Activated T-cell treated with anti-CD3 and anti-CD28 coated beads, Interleukin-2, amount 50 U/mL, for 24 hours (primary cell): ENCODE measurements at places on chromosomes 3 and 15.

DNA sequence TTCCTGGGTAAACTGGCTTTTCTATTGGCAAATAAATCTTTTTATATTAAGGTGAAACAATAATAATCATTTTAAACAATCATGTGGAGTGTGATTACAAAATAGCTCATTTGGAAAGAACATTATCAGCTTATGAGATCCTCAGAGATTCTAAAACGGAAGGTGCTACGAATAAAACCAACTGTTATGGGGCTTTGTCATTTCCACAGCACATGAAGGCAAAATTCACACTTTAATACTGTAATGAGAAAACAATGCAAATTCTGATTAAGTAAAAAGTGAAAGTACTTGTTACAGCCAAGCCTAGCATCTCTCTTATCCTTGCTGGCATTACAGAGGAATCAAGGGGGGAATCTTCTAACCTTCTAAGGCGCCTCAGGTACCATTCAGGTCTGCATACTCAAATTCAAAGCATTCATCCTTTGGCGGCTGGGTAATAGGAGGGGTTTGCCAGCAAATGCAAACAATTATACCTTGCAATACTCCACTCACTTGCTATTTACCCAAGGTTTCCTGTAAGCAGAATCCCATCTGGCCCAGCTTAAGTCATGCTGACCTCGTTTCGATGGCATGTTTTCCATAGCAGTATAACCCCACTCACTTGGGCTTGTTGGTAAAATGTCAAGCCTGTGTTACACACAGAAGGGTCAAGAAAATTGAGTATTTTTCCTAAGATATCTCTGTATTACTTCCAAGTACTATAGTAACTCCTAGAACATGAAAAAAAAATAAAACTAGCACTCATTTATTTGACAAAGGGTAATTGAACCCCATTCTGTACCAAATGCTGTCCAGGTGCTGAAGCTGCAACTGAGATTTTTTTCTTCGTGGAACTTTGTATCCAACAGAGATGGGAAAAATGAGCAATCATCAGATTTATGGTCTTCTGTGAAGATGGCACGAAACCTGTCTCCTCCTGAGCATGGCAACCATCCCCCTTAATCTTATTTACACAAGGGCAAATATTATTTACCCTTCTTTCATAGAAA lies 183.7 kb upstream of the LMCD1 start:
- no peaks in the 10 kb centered on the region for H3K4me1 ChIP-seq
- H3K27me3 ChIP-seq = no peaks in the 10 kb centered on the region
- H3K36me3 ChIP-seq = no peaks in the 10 kb centered on the region
- H3K4me3 ChIP-seq = no peak overlapping the region
- no peak for DNase-seq

DNA sequence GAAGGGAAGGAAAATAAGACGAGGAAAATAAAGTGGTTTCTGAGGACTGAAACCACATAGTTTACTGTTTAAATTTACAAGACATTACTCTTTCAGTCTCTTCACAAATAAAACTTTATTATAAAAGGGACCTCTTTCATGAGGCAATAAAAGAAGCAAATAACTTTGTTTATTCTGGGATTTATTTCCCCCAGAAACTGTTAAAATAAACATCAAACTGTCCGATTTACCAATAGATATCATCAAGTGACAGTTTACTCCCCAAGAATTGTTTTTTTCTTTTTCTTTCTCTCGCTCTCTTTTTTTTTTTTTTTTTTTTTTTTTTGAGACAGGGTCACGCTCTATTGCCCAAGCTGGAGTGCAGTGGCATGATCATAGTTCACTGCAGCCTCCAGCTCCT lies 54.1 kb downstream of the SLC28A2 start:
- H3K27me3 ChIP-seq = peaks cover 21% of the 10 kb centered on the region
- no peak for DNase-seq
- H3K27ac ChIP-seq = no peak overlapping the region
- H3K4me1 ChIP-seq = peaks cover 9% of the 10 kb centered on the region

GRCh38 chr3:45199837-45200648 lies 26.0 kb downstream of the TMEM158 start:
- DNase-seq = no peak
- H3K27ac ChIP-seq = no peak overlapping the region
- peaks cover 11% of the 10 kb centered on the region for H3K27me3 ChIP-seq
- H3K36me3 ChIP-seq = no peaks in the 10 kb centered on the region
- H3K4me3 ChIP-seq = no peak overlapping the region

- DNase-seq = no peak
- peaks cover 36% of the 10 kb centered on the region for H3K36me3 ChIP-seq
- H3K27ac ChIP-seq = peak overlapping the region; percentile 89
- no peaks in the 10 kb centered on the region for H3K27me3 ChIP-seq
- peaks cover 37% of the 10 kb centered on the region for H3K4me1 ChIP-seq
- H3K4me3 ChIP-seq = peak overlapping the region; percentile 98
These were observed 390 bp downstream of the STARD5 start for GRCh38 chr15:81323559-81323943.

DNA sequence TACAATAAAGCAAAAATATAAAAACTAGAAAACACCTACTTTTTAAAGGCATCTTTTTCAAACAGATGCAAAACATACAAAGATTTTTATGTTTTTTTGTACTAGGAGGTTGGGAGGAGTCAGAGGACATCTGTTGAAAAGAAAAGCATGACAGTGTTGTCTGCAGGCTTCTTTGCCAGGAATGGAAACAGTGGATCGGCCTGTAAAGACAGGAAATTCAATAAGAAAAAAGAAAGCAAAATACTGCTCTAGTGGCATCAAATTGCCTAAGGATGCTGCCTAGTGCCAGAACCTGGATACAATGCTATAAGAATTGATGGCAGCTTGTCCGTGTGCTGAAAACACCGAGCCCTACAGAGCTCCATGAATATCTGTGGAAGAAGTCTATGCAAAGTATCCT lies 69.9 kb downstream of the TBC1D5 start:
- H3K4me3 ChIP-seq = no peak overlapping the region
- no peak overlapping the region for H3K27ac ChIP-seq
- no peaks in the 10 kb centered on the region for H3K27me3 ChIP-seq
- peaks cover 21% of the 10 kb centered on the region for H3K36me3 ChIP-seq
- peaks cover 3% of the 10 kb centered on the region for H3K4me1 ChIP-seq

DNA sequence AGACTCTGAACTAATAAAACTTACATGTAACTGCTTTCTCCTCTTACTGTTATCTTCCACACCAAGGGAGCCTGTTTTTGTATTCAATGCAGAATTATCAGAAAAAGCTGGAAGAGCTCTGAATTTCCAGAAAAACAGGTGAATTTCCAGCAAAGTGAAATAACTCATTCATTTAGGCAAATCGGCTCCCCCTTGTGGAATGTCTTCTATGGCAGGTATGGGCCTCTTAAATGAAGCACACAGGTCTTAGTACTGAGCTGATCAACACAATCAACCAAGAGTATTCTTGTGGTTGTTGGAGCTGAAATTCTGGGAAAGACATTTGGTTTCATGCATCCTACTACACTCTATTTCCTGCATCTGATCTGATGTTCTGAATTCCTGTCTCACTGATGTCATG lies 31.0 kb upstream of the PTPRG start:
- no peak for DNase-seq
- no peak overlapping the region for H3K4me3 ChIP-seq
- H3K36me3 ChIP-seq = no peaks in the 10 kb centered on the region

DNA sequence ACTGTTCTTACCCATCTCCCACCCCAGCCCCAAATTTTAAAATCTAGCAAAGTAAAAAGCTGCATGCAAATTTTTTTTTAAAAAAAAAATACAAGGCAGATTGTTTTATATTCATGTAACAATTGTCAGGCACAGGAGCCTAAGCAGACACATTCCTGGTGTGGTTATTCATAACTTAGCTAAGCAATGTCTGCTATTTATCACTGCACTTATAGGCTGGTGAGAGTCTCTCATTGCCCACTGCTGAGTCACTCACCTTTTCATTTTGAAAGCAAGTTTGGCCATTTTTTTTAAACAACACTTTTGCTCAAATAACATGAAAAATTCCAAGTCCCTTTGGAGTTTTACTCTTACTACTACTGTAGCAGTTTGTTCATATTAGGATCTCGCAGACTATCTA lies 413.9 kb downstream of the RBMS3 start:
- DNase-seq = no peak
- H3K27me3 ChIP-seq = peaks cover 2% of the 10 kb centered on the region
- no peak overlapping the region for H3K27ac ChIP-seq
- H3K4me3 ChIP-seq = no peak overlapping the region
- no peaks in the 10 kb centered on the region for H3K4me1 ChIP-seq

GRCh38 chr15:82951472-82952157 lies 905 bp downstream of the HOMER2 start:
- H3K36me3 ChIP-seq = no peaks in the 10 kb centered on the region
- DNase-seq = no peak
- peaks cover 12% of the 10 kb centered on the region for H3K27me3 ChIP-seq
- H3K4me3 ChIP-seq = no peak overlapping the region
- H3K27ac ChIP-seq = peak overlapping the region; percentile 28

DNA sequence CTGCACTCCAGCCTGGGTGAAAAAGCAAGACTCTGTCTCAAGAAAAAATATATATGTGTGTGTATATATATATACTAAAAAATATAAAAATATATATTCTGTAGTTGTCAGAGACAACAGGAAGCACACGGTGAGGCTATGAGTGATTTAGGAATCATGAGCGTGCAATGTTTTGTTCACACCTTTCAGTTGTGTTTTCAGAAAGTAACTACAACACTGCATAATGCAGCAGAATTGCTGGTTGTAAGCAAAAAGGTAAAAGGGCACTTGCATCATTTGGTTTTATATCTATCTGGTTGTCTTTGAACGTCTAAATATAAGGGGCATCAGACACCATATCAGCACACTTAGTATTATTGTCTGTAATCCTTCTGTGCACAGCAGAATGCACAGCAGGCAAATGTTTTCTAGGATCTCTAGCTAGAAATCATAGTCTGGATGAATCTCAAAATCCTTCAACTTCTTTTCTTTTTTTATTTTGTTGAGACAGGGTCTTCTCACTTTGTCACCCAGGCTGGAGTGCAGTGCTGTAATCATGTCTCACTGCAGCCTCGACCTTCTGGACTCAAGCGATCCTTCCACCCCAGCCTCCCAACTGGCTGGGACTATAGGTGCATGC lies 44.8 kb downstream of the CCR3 start:
- peaks cover 63% of the 10 kb centered on the region for H3K4me1 ChIP-seq
- peak overlapping the region; percentile 11 for H3K27ac ChIP-seq
- peaks cover 7% of the 10 kb centered on the region for H3K27me3 ChIP-seq
- DNase-seq = no peak
- no peak overlapping the region for H3K4me3 ChIP-seq
- H3K36me3 ChIP-seq = no peaks in the 10 kb centered on the region

- no peaks in the 10 kb centered on the region for H3K36me3 ChIP-seq
- no peak for DNase-seq
- H3K27ac ChIP-seq = no peak overlapping the region
- H3K27me3 ChIP-seq = no peaks in the 10 kb centered on the region
- no peaks in the 10 kb centered on the region for H3K4me1 ChIP-seq
These were observed 6.8 kb downstream of the CHRM5 start for GRCh38 chr15:33975022-33975565.

GRCh38 chr3:42780892-42781700 lies 8.0 kb upstream of the CCDC13 start:
- H3K4me3 ChIP-seq = no peak overlapping the region
- peaks cover 39% of the 10 kb centered on the region for H3K36me3 ChIP-seq
- H3K27ac ChIP-seq = no peak overlapping the region
- no peak for DNase-seq
- H3K4me1 ChIP-seq = peaks cover 1% of the 10 kb centered on the region

DNA sequence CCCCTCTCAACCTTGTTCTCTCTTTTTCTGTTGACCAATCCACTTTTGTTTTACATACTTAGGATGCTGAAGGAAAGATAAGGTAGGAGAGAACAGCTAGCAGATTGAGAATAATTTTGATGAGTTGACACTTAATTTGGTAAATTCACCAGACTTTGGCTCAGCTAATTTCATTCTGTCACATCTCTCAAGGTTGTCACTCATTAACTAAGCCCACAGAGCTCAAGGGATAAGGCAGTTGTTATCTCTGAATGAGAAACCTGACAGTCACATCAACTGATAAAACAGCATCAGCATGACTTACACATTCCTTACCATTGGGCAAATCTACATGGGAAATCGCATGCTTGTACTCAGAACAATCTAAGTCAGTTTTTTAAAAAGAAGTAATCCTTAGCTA lies 591.4 kb downstream of the NLGN1 start:
- H3K4me3 ChIP-seq = no peak overlapping the region
- DNase-seq = no peak
- H3K27ac ChIP-seq = no peak overlapping the region
- H3K4me1 ChIP-seq = no peaks in the 10 kb centered on the region

- no peak overlapping the region for H3K4me3 ChIP-seq
- no peak overlapping the region for H3K27ac ChIP-seq
- no peak for DNase-seq
- no peaks in the 10 kb centered on the region for H3K27me3 ChIP-seq
- H3K36me3 ChIP-seq = peaks cover 59% of the 10 kb centered on the region
These were observed 272.6 kb downstream of the SUCLG2 start for GRCh38 chr3:67381667-67382272.

DNA sequence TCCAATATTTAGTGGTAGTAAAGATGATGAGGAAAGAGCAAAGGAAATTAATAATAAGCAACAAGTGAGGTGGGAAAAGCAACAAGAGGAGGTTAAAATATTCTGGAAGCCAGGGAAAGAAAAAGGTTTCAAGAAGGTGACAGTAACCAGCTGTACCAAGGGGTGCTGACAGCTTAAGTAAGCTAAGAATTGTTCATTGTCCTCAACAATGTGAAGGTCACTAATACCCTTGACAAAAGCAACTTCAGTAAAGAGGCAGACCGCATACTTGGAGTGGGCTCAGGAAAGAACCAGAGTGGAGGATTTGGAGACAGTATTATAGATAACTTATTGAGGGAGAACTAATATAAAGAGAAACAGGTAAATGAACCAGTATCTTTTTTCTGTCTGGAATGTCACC lies 116.2 kb downstream of the GBE1 start:
- H3K4me1 ChIP-seq = no peaks in the 10 kb centered on the region
- DNase-seq = no peak
- H3K4me3 ChIP-seq = no peak overlapping the region
- no peak overlapping the region for H3K27ac ChIP-seq

- H3K27me3 ChIP-seq = no peaks in the 10 kb centered on the region
- no peaks in the 10 kb centered on the region for H3K36me3 ChIP-seq
These were observed 776.9 kb upstream of the ARPP21 start for GRCh38 chr3:34862456-34862855.

DNA sequence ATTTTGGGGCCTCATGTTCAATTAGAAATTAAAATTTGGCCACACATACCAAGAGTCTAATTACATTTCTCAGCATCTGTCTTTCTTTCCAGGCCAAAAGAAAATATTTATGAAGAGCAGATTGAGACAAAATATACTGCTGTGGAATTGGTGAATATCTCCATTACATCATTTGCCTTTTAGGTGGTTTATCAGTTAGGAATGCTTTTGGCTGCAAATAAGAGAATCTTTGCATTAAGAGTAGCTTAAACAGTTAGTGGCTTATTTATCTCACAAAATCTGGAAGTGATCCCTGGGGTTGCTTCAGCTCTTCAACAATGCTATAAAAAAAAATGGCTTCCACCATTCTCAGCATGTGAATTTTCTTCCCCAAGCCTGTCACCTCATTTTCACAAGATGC lies 308.7 kb downstream of the MAGI1 start:
- peaks cover 5% of the 10 kb centered on the region for H3K4me1 ChIP-seq
- no peak overlapping the region for H3K27ac ChIP-seq
- no peaks in the 10 kb centered on the region for H3K36me3 ChIP-seq
- no peak overlapping the region for H3K4me3 ChIP-seq
